H1 (cell line): ENCODE measurements at places on chromosomes 3 and 15. TPM values are rescaled to one million over a fixed set of nuclear protein-coding genes. Genes with fewer than 3 reads are reported as not detected.
A peak's percentile ranks its signal among the peaks of the same experiment; 100 is the strongest.

Gene DOCK3
- 4.6 and 5.0 TPM in 2 replicates for total RNA-seq

- no peak for DNase-seq
Observed at GRCh38 chr3:73716418-73716817, 91.7 kb upstream of the PDZRN3 start.

DNA sequence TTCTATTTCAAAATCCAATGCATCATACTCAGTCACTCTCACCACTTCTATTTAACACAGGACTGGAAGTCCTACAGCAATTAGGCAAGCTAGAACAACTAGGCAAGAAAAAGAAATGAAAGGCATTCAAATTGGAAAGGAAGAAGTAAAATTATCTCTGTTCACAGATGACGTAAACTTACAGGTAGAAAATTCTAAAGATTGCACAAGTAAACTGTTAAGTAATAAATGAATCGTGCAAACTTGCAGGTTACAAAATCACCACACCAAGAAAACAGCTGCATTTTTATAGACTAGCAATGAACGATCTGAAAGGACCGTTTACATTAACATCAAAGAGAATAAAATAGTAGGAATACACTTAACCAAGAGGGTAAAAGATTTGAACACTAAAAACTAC lies 36.2 kb downstream of the CHST2 start:
- no peak for DNase-seq

Gene PLSCR2
- total RNA-seq = not detected in 2 replicates

GRCh38 chr3:83683937-83684598 lies 1274.7 kb upstream of the CADM2 start:
- DNase-seq = no peak

DNA sequence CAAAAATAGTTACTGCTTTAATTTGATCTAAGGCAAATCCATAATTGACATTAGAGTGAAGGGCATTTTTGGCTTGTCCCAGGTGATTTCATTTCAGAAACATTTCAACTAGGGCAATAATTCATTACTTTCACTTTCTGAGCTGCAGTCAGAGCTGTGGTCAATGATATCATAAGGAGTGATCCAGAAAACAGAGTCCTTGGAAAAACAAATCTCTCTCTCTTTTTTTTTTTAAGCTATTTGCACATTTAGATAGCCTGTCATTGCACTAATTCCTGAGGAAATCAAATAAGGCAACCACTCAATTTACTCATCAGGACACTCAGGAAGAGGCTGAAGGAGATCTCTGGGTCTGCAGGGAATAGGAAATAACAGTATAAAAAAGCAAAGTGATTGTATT lies 269.5 kb upstream of the LRRC3B start:
- DNase-seq = no peak

Gene RARRES1
- 0.71 TPM in 1 of 2 replicates, not detected in the other for total RNA-seq

Gene MCTP2
- total RNA-seq = 3.2 and 3.4 TPM in 2 replicates

DNA sequence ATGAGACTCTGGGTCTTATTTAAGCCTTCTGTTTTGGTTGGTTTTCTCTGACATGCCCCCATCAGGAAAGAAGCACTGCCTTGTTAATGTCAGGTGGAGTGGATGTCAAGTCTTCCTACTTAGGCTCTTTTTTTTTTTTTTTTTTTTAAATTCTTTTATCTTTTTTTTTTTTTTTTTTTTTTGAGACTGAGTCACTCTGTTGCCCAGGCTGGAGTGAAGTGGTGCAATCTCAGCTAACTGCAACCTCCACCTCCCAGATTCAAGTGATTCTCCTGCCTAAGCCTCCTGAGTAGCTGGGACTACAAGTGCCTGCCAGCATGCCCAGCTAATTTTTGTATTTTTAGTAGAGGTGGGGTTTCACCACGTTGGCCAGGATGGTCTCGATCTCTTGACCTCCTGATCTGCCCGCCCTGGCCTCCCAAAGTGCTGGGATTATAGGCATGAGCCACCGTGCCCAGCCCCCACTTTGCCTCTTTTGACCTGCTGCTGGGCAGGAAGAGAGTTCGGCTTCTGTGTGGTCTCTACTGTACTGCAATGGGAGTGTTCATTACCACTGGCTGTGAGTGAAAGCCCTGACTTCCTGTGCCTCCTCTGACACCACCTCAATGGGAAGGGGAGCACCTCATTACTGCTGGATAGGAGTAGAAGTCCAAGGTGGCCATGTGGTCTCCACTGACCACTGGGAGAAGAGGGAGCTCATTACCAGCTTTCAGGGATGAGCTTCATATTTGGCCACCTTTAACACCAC lies 10.9 kb downstream of the CTDSPL start:
- DNase-seq = no peak

Gene CD200
- 50.2 and 51.9 TPM in 2 replicates for total RNA-seq

Gene CFAP91
- total RNA-seq = 3.8 and 5.4 TPM in 2 replicates

DNA sequence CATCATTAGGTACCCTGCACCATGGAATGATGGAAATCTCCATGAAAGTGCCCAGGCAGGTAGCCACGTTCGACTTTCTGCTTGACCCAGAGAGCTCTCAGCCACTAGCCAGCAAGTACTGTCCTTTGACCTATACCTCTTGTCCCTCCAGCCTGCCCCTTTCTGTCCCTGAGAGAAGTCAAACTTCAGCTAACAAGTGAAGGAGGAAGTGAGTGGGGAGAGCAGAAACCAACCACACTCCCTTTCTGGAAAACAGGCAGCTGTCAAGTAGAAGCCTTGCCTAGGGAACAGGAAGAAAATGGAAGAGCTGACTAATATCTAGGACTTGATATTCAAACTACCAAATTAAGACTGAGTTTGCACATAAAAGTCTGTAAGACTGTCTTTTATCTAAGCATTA lies 30.3 kb upstream of the FSTL1 start:
- no peak for DNase-seq

- no peak for DNase-seq
Observed at GRCh38 chr15:71186267-71186666, 71.0 kb downstream of the THSD4 start.

Gene CCDC39
- 0.34 and 0.80 TPM in 2 replicates for total RNA-seq

- DNase-seq = no peak
Observed at GRCh38 chr3:39707314-39707909, 102.0 kb upstream of the MYRIP start.

Gene GPR62
- total RNA-seq = 0.19 and 0.22 TPM in 2 replicates

Gene CTXN2
- not detected in 2 replicates for total RNA-seq

DNA sequence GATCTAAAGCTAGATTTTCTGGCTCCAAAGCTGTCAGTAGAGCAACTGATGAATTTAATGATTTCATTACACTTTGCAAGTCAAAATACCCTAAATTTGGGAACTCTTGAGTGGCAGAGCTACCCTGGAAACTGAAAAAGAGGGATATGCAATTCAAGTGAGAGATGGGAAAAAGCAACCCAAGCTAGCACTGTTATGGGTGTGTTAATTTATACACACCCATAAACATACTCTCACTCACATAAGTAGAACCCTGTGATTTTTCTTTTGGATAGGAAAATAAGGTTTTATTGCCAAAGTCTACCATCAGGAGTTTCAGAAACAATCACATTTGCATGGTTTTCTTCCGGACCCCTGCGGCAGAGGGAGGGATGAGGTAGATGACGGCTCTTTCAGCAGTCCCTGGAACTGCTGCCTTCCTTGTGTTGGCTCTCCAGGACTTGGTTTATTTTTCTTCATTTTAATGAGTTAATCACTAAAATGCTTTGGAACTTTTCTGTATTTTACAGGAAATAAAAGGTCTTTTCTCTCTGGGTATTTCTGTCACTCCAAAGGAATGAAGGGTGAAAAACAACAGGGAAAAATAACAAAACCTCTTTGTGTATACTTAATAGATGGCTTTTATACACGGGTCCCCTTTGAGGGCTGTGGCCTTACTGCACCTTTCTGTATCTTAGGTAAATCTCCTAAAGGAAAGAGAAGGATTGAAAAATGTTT lies 63.8 kb downstream of the TTC23 start:
- no peak for DNase-seq

DNA sequence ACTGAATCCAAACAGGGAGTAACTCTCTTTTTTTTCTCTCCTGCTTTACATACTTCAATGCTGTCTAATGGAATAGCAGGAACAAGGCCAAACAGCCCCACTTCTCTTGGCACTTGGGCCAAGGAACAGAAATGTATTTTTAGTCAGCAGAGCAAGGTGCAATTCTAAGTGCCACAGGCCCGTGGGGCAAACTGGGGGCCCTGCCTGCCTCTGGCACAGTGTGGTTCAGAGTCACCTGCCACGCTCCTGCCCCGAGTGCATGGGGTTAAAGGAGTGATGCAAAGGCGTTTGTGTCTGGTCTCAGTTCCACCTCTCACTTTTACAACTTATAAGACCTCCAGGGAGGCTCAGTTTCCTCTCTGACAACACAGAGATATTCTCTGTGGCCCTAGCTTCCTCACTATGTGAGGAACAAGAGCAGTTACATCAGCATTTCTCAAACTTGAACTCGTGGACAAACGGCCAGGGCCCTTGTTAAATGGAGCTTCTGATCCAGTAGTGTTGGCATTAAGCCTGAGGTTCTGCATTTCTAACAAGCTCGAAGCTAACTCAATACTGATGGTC lies 51.3 kb downstream of the LRIG1 start:
- no peak for DNase-seq

Gene STX19
- total RNA-seq = not detected in 2 replicates

Gene SNX33
- total RNA-seq = 22.9 and 24.8 TPM in 2 replicates

DNA sequence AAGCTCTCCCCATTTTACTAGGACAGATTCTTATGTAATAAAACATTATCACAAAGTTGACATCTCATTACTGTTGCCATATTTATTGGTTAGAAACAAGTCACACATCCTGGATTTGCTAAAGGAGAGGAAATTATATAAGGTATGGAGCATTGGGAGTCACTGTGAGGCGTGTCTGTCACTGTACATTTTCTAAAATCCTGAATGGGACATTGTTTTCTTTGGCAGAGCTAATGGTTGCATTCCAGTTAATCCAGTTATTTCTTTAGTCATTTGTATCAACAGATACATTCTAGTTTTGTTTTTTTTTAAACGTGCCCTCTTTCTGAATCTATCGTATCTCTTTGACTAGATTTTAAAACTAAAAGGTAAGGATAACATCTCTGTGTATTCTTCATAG lies 70.2 kb upstream of the MITF start:
- no peak for DNase-seq

Gene ZKSCAN7
- 8.5 and 8.9 TPM in 2 replicates for total RNA-seq

Gene GMNC
- 0.24 and 0.50 TPM in 2 replicates for total RNA-seq

DNA sequence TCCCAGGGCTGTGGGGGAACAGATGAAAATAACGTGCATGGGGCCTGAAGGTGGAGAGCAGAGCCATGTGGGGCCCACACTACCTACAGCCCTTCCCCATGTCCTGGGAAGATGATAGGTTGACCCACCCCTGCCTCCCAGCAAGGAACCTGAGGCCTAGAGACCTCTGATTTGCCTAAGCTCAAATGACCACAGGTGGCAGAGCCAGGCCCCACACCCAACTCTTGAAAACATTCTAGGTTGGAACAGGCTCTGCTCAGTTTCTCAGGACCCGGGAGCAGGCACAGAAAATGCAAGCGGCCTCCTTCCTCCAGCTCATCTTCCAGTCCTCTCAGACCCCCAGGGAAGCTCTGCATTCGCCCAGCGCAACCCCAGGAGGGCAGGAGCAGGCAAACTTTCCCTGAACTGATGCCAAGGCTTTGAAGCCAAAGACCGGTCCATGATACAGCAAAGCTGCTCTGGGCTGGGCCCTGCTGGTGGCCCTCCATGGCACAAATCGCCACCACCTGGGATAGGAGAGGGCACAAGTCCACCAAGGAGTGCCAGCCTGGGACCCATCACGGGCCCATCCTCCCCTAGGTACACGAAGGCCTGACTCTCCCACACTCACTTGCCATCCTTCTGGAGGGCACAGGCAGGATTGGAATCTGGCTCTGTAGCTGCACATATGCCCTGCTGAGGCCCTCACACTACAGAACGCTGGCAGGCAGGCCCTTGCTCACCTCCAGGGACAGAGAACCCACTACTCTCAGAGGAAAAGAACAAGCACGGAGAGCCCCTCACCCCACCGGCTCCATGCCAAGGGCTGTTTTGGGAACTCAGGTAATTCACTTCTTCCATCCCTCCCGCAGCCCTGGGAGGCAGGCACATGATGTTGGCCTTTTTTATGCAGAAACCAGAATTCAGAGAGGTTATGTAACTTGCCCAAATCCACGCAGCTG lies 51.0 kb upstream of the FURIN start:
- no peak for DNase-seq

- DNase-seq = peak; percentile 80
Observed at GRCh38 chr15:47184003-47184907, 533.0 kb upstream of the SEMA6D start.

Gene MLF1
- total RNA-seq = 39.1 and 48.9 TPM in 2 replicates
